ENCODE measurements at places on chromosomes 1 and 21.

- DNase-seq = no peak
Measured at GRCh38 chr1:208808301-208808700, 564.1 kb upstream of the PLXNA2 start.

- DNase-seq = peak; percentile 37
Measured at GRCh38 chr1:77533660-77534305, 148.7 kb downstream of the ZZZ3 start.

DNA sequence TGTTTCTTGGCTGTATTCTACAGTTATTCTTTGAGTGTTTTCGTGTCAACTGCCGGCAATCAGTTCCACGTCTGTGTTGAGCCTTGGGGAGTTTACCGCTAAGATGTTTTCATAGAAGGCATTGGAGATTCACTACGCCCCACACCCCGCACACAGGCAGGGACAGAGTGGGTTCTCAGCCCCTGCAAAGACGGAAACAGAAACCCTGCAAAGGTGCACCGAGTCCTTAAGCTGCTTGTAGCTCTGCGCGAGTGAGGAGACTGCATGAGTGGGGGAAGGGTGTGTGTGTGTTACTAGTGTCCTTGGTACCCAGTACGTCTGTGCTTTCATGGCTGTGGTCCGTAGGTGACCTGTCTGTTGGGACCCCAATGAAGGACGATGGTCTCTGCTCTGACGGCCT, 1.9 kb downstream of the LHX4 start:
- DNase-seq = no peak

- DNase-seq = no peak
Measured at GRCh38 chr1:228396770-228397662, 9.6 kb downstream of the TRIM11 start.

DNA sequence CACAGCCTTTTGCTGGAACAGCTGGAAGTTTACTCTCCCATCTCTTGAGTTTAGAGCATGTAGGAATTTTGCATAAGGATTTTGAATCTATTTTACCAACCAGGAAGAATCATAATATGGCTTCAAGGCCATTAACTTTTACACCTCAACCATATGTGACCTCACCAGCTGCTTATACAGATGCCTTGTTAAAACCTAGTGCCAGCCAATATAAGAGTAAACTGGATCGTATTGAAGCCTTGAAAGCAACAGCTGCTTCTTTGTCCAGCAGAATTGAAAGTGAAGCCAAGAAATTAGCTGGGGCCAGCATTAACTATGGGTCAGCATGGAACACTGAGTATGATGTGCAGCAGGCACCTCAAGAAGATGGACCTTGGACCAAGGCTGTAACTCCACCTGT, 65.4 kb downstream of the CEP350 start:
- no peak for DNase-seq

GRCh38 chr1:62437273-62437940, 558 bp downstream of the USP1 start:
- peak; percentile 49 for DNase-seq

DNA sequence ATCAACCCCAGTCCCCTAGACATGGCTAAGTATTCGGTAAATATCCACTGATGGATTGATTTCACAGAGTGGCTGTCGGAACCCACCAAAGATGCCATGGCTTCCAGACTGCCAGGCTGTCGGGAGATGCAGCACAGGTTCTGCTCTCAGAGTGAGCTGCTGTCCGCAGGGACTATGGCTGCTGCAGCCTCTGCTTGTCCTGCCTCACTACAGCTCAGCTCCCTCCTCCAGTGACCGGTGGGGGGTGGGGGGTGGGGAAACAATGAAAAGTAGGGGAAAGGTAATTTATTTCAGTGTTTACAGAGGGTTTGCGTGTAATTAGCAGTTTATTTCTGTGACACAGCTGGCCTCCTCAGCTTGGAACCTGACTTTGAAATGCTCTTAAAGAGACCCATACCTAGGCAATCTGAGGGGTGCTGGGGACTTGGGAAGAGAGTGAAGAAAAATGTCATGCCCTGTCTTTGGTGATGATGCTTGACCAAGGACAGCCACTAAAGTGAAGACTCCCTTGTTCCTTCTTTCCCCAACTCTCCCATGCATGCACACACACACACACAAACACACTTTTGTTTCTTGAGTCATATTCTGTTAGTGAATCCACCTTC, 109.0 kb downstream of the CACNA1E start:
- DNase-seq = no peak

GRCh38 chr1:208203127-208203847, 40.9 kb downstream of the PLXNA2 start:
- no peak for DNase-seq

- no peak for DNase-seq
Measured at GRCh38 chr1:27609618-27610240, 5.8 kb upstream of the AHDC1 start.

DNA sequence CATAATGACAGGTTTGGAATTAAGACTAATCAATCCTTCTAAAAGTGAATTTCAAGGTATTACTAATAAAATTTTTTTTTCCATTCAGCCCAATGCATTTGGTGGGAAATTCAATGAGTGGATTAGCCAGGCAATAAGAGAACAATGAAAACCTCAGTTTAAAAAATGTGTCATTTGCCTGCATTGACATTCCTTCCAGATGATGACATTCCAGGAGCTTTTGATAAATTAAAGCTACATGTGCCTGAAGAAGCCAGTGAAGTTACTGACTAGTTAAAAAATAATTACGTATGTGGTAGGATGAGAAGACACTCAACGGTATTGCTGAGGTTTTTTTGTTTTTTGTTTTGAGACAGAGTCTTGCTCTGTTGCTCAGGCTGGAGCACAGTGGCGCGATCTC, 37.9 kb upstream of the RC3H1 start:
- no peak for DNase-seq

DNA sequence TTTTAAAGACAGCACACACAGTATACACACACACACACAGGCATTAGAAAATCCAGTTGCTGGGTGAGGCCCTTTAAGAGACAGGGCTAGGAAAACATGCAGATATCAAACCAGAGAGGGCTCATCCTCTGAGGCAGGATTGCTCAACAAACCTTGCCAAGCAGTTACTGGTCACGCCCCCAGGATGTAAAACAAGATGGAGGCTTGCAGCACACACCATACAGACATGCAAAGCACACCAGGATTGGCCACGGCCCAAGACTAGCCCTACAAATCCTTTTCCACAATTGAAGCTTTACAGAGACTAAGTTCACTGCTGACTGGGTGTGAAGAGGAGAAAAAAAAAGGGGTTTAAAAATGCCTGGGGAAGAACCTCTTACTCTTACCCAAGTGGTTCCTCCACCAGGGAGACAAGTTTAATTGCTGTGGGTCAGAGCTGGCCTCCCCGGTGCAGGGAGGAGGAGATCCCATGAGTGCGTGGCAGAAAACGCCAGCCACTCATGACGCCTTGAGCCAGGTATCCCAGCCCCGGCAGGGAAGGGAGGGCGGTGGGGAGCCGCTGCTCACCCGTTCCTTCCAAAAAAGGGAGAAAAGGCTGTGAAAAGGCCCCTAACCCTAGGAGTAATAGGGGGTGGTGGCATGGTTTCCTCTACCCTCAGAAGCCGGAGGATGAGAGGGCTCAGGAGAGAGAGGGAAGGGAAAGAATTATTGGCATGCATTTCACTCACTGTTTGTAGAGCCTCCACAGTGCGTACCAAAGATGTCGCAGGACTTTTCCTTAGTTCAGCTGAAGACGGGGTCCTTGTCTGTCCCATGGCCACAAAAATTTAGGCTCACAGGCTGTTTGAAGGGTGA, 594.6 kb upstream of the ZP4 start:
- no peak for DNase-seq

GRCh38 chr1:36320767-36321118, 2.7 kb downstream of the EVA1B start:
- DNase-seq = no peak

- no peak for DNase-seq
Measured at GRCh38 chr1:41329662-41330587, 31.3 kb upstream of the FOXO6 start.

DNA sequence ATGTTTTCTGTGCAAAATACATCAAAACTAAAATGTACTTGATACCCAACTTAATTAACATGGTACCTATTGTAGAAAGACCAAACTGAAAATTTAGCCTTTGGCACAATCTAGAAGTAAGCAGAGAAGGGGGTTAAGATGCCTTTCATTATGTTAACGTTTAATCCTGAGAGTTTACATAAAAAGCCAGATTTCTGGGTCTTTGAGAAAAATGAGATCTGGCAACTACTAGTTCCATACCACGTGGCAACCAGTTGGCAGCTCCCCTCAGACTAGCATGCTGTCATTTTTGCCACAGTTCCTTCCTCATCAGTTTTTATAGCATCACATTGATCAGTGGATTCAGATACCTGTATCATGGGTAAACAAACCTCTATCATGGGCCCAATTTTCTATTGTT, 1.5 kb downstream of the RO60 start:
- no peak for DNase-seq

DNA sequence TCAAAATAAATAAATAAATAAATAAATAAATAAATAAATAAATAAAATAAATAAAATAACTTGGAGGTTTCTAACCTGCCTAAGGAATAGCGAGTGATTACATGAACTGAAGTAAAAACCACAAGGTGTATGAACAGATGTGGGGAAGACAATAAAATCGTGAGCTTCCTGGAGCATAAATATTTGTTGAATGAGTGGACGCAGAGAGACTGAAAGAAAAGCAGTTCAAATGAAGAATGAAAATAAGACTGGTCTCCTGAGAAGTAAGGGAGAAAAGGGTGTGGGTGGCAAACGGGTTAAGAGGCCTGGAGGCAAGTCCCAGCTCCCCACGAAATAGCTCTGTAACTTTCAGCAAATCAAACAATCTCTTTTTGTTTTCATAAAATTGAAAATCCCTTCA, 33.6 kb downstream of the CHML start:
- DNase-seq = no peak

DNA sequence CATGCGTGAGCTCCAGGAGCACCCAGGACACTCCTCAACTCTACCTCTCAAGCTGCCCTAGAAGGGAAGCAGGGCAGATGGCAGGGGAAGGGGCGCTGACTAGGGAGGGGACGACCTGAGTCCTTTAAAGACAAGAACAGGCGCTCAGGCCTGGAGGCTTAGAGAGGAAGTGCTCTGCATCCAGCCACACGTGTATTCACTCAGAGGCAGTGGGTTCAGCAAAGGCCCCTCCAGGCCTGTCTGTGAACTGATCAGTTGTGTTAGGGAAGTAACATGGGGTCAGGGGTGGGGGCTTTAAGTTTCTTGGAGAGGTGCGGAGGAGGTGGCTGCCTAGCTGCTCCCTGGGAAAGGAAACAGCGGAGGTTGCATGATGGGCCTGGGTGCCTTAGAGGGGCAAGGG, 37.1 kb upstream of the ARF1 start:
- DNase-seq = no peak

GRCh38 chr1:174656409-174657059, 208.8 kb downstream of the GPR52 start:
- no peak for DNase-seq

DNA sequence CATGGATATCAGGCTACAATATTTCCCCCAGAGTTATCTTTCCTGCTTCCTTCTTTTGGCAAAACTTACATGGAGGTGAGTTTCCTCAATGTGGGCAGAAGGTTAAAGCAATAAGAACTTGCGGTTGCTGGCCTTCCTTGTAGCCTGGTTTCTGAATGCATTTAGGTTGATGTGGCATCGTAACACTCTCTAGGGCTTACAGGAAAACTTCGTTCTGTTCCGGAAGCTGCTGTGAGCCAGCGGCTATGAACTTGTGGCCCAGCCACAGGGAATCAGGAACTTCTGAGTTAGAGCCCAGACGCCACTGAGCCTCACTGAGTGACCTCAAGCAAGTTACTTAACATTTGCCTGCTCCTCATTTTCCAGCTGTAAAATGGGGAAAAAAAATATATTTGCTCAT, 623.4 kb upstream of the ADAMTS5 start:
- DNase-seq = no peak

- no peak for DNase-seq
Measured at GRCh38 chr1:190453550-190453949, 24.1 kb downstream of the BRINP3 start.

DNA sequence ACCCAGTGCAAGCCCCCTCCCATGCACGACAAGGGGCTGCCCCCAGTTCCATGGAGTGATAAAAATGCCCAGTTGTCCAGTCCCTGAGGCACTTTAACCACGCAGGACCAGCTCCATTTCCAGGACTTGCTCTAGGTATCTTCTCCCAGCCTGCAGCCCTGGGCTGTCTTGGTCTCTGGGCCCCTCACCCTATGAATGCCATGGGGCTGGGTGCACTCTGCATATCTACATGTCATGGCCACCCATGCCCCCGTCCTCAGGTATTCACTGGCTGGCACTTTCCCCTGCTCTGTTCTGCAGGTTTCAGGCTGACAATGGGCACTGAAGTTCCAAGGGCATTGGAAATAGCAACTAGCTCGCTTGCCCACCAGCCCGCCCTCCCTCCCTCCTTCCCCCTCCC, 19.6 kb upstream of the C1orf174 start:
- no peak for DNase-seq

- no peak for DNase-seq
Measured at GRCh38 chr1:185412385-185413087, 95.5 kb upstream of the IVNS1ABP start.

DNA sequence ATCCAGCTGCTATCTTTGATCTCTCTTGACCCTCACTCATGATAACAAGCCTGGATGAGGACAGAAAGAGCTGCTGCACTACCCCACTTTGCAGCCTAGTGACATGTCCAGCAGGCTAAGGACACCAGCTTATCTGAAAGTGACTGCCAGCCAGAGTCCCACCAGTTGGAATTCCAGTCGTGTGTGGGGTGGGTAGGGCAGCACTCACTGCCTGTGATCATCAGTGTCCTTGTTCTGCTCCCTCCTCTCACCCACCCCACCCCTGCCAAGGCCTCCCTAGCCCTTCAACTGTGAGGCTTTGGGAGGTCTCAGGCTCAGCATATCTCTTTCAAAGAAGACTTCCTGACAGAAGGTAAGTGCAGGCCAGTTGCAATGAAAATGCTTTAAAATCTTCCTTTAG, 15.5 kb upstream of the NMNAT2 start:
- no peak for DNase-seq

- no peak for DNase-seq
Measured at GRCh38 chr1:6041432-6042062, 4.1 kb upstream of the KCNAB2 start.

Measured in naive thymus-derived CD4-positive, alpha-beta T cell (primary cell).